ENCODE measurements at places on chromosomes 16 and 17. TPM values are rescaled to one million over a fixed set of nuclear protein-coding genes. Genes with fewer than 3 reads are reported as not detected.

DNA sequence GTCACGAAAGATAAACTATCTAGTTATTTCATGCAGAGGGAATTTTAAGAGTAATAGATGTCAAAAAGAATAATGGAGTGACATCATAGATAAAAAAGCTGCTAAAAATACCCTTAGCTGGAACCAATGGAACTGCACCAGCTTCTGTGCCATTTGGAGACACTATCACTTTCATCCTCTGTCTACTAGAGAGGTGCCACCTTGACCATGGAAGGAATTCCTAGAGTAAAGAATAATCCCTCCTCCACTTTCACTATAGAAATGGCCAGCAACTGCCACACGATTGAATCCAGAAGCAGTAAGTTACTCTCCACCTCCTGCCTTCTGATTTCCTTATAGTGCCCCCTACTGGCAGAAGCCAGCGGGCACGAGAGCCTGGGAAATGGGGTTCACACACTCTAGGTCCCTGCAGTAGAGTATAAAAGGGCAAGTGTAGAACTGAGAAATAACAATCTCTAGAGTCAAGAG is 2.8 kb upstream of the ALDH3A2 start:
- DNase-seq = peak; percentile 30

KCNH6 gene
- not detected for total RNA-seq

DNA sequence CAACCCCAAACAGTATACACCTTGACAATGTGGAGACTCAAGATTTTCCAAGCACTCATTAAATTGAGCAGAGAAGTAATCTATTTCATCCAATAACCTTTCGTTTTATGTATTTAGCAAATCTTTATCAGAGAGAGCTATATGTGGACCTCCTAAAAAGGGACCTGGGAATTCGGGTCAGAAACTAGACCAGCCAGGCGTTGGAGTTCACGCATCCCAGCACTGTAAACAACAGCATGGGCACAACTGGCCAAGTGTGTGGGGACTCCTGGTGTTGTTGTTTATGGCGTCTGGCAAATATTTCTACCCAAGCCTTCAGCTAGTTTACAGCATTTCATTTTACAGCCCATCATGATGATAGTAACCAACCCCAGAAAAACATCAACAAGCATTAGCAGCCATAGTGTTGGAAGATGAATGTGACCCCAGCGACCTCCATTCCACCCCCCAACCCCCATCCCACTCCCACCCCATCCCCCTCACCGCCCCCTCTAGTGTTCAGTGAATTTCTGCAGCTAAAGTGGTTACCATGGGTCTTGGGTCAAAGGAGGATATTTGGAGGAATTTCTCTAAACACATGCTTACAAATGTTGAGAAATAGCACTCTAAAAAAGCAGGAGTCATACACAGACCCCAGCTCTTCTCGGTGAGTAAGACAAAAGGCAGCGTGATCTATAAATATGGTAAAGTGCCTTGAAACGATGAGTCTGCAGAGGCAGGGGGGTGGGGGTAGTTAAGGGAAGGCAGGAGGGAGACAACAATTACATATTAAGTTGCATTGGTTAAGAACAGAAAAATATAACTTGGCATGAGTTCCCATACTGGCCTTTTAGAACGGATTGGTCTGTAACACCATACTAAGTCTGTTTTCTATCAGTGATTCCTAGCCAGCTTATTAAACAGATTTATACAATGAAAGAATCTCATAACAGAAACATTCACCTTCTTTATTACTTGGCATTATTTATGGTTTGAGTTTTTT is 91.4 kb upstream of the TBX2 start:
- no peak for DNase-seq

TEKT5 gene
- total RNA-seq = not detected

DNA sequence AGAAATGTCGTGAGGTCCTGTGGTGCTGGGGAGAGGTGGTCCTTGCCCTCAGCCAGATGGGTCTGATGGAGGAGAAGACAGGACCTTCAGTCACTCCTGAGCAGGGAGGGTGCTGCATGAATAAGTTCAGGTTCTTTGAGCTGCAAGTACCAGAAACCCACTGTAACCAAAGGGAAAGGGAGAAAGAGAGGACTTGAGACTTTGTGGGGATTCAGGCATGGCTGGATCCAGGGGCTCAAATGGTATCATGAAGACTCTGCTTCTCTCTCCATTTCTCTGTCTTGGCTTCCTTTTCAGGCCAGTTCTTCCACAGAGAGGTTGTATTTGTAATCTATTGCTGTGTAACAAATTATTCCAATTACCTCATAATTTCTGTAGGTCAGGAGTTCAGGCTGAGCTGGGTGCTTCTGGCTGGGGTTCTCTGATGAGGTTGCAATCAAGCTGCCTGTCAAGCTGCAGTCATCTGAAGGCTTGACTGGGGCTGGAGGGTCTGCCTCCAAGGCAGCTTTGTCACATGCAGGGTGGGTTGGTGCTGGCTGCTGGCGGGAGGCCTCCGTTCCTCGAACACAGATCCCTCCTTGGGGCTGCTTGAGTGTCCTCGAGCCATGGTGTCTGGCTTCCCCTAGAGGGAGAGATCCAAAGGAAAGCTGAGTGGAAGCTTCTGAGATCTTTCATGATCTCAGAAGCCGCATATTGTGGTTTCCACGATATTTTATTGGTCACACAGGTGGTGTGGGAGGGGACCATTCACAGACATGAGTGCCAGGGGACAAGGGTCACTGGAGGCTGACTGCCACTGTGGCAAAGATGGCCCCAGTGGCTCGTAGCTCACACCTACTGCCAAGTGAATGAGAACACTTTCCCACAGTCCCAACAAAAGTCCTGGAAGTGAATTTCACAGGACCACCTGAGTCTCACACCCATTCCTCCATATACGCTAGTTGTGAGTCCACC is 5.9 kb upstream of the ADCY7 start:
- no peak for DNase-seq

- no peak for DNase-seq
Measured at GRCh38 chr17:17440938-17441675, 35.7 kb upstream of the MED9 start.

DNA sequence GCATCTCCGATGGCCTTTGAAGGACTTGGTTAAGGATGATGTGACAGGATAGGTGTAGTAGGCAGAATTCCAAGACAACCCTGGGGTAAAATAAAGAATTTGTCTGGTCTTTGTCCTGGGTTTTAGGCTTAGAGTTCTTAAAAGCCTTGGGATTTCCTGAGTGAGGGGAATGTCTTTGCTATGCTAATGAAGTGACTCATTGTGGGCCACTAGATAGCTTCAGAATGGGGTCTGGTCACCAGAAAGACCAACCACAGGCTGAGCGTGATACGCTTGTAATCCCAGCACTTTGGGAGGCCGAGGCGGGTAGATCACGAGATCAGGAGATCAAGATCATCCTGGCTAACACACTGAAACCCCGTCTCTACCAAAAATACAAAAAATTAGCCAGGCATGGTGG is 182.8 kb upstream of the TOX3 start:
- DNase-seq = no peak

DNA sequence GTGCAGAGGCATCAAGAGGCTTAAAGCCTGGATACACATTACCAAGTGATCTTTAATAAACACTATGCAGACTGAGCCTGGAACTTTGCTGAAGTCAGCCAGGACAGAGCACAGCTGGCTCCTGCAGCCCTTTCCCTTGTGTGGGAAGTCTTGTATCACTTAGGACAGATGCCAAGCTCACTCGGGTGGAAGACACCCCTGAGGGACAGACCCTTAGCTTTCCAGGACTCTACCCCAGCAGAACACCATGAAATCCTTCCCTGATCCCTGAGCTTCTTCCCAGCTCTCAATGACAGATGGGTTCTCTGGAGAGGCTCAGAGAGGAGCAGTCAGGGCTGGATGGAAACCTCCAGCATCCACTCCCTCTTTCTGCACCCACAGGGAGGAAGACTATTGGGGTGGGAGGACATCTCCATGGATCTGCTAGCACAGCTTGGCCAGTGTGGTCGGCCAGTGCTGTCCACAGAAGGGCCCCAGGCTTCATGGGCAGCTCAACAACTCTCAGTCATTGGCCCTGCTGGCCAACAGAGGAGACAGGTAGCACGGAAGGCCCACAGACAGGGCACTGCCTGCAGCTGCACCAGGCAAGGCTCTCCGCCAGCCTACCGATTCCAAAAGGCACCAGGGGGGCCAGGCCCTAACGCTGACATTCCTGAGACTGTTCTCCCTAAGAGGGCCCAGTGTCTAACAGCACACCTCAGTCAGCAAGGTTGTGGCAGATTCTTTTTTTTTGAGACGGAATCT is 15.9 kb downstream of the RAB5C start:
- no peak for DNase-seq

ATP2C2 gene
- total RNA-seq = not detected

GRCh38 chr16:88783391-88784073 is 1.5 kb downstream of the PIEZO1 start:
- peak; percentile 62 for DNase-seq

DNA sequence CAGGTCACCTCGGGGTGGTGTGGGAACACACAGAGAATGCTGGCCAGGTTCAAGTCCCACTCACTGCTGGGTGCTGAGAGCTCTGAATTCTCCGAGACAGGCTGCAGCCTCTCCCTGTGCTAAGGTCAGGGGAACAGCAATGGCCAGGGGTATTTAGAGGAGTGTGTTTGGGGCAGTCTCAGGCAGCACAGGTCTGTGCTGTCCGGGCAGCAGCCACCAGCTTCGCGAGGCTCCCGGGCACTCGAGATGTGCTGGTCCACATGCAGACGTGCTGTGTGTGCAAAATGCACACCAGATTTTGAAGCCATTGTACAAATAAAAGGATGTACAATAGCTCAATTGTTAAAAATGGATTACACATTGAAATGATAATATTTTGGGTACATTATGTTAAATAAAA is 7.1 kb downstream of the NHERF1 start:
- DNase-seq = no peak
